ENCODE measurements at places on chromosomes 5 and 9.

DNA sequence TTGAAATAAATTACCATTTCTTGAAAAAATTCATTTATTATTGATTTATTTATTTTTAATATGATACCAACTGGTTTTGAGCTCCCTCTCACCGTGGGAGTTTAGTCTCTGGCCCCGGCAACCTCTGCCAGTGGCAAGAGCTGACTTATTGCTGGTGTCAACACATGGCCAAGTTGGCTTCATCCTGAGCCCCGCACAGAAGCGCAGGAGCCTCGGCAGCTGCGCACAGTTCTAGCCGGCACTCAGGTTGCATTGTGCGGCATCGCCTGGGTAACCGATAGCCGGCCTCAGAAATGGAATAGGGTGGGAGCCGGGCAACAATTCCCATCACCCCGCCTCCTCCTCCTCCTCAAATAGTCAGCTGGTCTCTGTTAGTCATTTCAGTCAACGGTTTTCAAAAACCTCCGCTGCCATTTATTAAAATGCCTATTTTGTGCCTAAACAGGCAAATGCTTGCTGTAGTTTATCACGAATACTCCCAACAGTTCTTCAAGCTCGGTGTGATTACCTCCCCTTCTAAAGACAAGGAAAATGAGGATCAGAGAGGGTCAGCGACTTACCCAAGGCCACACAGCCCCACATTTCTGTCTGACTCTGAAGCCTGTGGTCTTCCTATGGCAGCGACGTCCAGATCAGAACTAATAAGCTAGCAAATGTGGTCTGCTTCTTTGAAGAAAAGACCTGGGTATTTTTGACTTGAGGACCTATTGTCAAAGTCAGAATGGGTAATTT, 15.7 kb upstream of the MSX2 start:
- no peak for DNase-seq

DNA sequence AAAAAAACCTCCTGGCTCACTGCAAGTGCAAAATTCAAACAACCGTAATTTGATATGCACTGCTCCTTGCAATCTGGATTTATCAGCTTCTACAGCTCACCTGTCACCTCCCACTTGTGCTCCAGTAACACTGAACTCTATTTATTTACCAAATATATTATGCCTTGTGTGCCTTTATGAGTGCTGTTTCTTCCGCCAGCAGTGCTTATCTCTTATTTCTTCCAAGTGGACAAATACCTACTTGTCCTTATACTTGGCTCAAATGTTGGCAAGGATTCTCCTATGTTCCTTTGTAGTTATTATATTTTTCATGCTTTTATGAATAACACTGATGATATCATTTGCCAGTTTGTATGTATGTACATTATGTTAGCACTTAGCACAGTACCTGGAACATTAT, 145.7 kb upstream of the ARRDC3 start:
- DNase-seq = no peak

GRCh38 chr5:95668728-95669127, 14.1 kb downstream of the SPATA9 start:
- DNase-seq = no peak

DNA sequence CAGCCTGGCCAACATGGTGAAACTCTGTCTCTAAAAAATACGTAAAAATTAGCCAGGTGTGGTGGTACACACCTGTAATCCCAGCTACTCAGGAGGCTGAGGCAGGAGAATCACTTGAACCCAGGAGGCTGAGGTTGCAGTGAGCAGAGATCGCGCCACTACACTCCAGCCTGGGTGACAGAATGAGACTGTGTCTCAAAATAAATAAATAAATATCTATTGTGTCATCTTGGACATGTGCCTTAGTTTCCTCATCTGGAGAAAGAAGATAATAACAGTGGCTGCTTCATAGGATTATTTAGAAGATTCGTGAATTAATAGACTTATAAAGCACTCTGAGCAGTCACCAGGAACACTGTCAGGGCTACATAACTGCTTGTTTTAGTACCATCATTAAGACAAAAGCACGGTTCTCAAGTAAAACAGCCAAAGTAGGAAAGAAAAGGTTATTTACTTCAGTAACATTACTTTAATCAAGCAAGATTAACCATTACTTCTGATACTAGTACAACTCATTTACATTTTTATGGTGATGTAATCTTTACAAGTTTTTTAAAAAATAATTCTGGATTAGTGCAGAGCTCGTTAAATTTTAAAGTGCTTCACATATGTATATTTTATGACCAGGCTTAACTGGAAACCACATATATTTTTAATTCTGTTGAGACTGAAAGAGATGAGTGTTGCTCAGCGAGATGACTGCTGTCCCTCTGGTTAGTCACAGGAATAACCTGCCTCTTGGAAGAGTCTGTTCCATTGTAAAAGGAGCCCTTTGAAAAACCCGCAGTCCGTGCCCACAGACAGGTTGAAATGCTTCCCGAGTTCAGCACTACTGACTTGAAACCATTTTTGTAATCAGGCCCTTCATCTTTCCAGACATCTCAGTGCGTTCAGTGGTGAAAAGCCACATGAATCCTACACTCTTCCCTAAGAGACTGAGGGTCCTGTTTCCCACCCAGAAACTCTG, 36.7 kb downstream of the ANKH start:
- DNase-seq = no peak

GRCh38 chr9:114344188-114344566, 14.5 kb downstream of the ORM2 start:
- DNase-seq = no peak

- no peak for DNase-seq
Observed at GRCh38 chr9:27990524-27990923, 417.2 kb upstream of the C9orf72 start.

DNA sequence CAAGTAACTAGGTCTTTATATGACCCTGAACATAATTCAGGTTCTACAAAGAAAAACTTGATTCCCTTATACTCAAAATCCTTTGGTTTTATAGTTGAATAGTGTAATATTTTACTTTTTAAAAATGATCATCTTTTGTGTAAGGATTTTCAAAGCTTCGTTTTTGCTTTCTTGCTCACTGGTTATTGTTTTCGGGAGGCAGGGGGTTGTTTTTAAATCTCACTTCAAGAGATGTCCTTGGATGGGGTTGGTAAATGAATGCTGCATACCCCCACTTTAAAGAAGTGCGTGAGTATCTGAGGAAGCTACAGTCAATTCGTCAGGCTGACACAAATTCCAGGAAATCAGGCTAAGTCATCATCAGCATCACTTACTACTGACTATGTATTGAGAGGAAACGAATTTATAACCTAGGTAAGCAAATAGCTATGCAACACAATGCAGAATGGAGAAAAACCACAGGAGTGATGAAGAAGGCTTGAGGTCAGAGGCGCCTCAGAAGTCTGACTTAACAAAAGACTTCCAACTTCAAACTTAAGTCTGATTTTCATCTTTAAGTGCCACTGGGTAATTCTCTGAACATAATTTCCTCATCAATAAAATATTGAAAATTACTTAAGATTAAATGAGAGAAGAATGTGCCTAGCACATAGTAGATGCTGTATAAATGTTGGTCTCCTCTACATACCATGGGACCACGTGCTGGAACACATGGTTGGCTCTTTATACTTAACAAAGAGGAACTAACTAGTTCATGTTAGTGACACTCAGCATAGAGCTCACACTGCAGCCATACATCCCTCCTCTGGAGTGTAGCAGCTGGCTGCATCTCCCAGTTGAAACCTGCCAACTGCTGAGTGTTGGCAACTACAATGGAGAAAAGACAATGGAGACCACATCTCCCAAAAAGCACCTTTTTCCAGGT, 106.0 kb upstream of the KIF2A start:
- DNase-seq = no peak

DNA sequence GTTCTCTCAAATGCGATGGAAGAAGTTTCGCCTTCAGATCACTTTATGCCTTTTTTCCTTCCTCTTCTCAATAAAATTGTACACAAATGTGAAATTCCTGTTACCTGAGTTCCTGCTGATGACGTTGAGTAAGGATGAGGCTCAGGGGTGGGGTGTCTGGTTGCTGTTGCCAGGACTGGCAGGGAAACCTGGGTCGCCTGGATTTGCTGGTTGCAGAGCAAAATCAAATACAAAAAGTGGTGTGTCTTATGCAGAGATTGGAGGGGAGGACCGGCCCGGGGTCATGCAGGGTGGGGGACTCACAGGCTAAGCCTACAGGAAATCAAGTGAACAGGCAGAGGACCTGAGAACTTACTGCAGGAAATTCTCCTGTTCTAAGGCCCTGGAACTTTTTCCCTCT, 39.2 kb downstream of the ANXA2R start:
- DNase-seq = no peak

DNA sequence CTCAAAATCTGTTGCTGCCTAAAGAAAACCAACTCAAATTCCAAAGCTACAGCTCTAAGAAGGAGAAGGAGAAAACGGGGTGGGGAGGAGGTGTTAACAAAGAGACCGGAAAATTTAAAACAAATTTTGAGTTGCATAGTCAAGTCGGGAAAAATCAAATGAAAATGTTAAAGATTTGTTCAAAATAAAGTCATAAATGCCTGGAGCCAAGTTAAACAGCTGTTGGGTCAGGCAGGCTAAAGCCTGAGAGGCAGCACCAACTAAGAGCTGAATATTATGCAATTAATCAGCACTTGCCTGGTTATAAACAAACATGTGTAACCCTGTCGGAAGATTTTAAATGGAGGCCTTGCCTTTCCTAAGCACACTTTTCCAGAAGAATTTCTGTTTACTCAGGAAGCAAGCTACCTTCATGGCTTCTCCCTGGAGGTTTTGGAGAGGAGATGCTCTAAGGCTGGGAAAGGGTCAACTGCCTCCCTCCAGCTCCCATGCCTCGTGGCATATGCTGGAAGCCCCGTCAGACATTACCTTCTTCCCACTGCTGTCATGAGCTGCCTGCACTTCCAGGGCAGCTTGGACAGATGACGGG, 270.5 kb downstream of the DMRT2 start:
- DNase-seq = no peak

- no peak for DNase-seq
Observed at GRCh38 chr5:55853041-55853670, 2.0 kb downstream of the IL31RA start.

DNA sequence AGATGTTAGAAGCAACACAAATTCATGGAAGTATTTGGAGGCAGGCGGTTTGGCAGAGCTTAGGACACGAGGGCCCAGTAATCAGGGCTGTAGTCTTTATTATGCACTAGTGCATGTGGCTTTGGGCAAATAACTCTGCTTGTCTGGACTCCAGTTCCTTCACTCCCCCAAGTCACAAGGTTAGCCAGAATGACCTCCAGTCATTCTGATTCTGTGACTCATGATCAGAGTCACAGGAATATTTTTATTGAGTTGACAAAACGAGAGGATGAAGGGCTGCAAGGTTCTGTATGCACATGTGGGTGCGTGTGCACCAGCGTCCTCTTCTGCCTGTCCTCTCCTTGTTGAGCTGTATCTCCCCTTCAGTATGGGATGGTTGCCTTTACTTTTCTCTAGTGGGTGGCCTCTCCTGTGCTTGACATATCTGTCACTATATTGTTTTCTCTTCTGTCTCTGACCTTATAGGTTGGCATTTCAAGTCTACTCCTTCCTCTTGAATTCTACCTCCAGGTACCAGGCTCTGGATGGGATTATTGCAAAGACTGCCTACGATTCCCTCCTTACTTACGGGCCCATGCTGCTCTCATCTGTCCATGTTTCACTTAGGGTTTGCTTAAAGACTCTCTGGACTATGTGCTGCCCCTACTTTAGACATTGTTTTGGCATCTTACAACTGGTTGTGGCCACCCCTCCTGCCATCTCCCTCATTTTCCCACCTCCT, 94.6 kb downstream of the KDM4C start:
- no peak for DNase-seq

DNA sequence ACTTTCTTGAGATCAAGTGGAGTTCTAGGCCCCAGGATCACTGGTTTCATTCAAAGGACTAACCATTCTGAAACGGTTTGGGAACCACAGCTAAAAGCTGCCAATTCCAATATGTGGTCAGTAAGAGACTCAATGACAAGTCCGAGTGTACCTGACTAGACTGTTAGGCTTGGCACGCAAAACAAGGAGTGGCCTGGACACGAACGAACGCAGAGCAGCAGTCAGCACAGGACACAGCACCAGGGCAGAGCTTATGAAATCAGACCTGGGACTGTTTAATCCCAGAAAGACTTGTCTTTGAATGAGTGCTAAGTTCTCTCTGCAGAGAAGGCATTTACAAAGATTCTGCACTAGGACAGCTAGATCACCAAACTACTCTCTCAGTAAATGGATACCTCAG, 213.8 kb downstream of the GAPVD1 start:
- DNase-seq = no peak

GRCh38 chr5:19903611-19904010, 84.4 kb downstream of the CDH18 start:
- DNase-seq = no peak

GRCh38 chr5:19918780-19919179, 69.2 kb downstream of the CDH18 start:
- no peak for DNase-seq

- DNase-seq = no peak
Observed at GRCh38 chr5:158559643-158560042, 540.1 kb downstream of the EBF1 start.

DNA sequence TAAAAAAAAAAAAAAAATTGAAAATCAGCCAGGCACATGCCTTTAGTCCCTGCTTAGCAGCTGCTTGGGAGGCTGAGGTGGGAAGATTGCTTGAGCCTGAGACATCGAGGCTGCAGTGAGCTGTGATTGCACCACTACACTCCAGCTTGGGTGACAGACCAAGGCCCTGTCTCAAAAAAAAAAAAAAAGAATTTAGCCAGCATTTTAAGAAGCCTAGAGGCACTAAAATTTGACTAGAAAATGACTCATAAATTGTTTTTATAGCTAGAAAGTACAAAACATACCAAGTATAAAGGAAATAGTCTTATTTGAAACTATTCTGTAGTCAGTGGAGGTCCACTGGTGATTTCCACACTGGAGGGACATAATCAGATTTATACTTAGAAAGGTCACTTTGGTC, 17.5 kb downstream of the LRRC70 start:
- no peak for DNase-seq

- no peak for DNase-seq
Observed at GRCh38 chr5:122909470-122910100, 64.2 kb downstream of the SNX24 start.

- no peak for DNase-seq
Observed at GRCh38 chr9:84224246-84224645, 116.3 kb downstream of the SLC28A3 start.

GRCh38 chr5:172722327-172722815, 48.6 kb downstream of the DUSP1 start:
- no peak for DNase-seq

DNA sequence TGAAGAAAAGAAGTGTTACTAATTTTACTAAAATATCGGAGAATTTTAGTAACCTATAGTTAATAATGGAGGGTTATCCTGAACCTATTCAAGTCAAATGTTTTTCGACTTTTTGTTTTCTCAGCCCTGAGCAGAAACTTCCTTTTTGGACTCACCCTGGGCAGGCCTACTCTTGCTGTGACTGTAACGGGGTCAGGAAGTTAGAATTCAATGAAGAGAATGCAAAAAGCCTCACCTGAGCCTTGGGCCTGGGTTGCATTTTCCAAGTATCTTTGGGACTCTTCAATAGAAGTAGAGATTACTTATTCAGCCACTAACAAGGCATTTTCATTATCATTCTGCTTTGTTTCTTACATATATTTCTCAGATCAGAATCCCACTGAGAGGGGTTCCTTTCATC, 405.3 kb downstream of the TLR4 start:
- DNase-seq = no peak

GRCh38 chr5:72464071-72464470, 43.1 kb downstream of the ZNF366 start:
- DNase-seq = no peak

Measured in activated naive CD8-positive, alpha-beta T cell treated with anti-CD3 and anti-CD28 coated beads for 36 hours (primary cell).